ENCODE measurements at places on chromosomes 4 and X.
A peak's percentile ranks its signal among the peaks of the same experiment; 100 is the strongest.

GRCh38 chrX:153873282-153874084 is 12.5 kb downstream of the L1CAM start:
- no peak for DNase-seq

DNA sequence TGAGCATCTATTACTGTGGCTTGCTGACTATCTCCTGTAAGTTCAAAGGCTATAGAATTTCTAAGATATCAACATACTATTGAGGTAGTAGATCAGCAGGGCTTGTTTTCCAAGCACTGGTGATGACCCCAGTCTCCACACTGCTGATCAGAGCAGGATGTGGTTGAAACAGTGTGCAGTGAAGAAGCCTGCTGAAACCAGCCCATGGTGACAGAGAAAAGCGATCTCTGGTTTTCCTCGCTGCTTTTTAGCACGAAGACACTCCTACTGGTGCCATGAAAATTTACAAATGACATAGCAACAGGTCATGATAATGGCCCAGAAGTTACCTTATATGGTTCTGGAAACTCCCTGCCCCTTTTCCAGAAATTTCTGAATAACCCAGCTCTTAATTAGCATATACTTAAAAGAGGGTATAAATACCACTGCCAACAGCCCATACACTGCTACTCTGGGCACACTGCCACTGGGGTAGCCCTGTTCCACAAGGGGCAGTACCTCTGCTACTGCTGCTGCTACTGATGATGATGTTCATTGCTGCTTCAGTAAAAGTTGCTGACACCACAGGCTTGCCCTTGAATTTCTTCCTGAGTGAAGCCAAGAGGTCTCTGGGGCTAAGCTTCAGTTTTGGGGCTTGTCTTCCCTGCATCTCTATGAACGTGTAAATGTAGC is 1689.5 kb upstream of the PCDH10 start:
- peak; percentile 24 for DNase-seq

GRCh38 chr4:56701644-56702043 is 20.5 kb upstream of the HOPX start:
- no peak for DNase-seq

GRCh38 chr4:171334549-171334948 is 478.7 kb upstream of the GALNTL6 start:
- DNase-seq = peak; percentile 2

- DNase-seq = no peak
Measured at GRCh38 chrX:20545538-20545937, 278.8 kb upstream of the RPS6KA3 start.

DNA sequence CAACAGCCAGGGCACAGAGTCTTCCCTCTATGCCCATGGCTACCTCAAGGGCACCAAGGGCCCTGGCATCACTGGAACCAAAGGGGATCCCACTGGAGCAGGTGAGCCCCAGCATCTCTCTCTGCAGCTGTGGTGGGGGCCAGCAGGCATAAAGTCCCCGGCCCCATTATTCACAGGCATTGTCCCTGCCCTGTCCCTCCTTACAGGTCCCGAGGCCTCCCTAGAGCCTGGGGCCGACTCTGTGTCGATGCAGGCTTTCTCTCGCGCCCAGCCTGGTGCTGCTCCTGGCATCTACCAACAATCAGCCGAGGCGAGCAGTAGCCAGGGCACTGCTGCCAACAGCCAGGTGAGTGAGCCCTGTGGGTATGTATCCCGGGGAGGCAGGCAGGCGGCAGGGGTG is 12.3 kb upstream of the UBA1 start:
- no peak for DNase-seq

All from NAMALWA (cell line).